ENCODE measurements at places on chromosomes 3 and 15.

GRCh38 chr3:60854791-60855190, 396.5 kb downstream of the FHIT start:
- no peak for DNase-seq

GRCh38 chr3:147406028-147406931, at the start of gene ZIC4:
Gene ZIC4, minus strand, starts transcription at chr3:147406543. Its CDS starts 3,746 bp downstream, at chr3:147402797.
- DNase-seq, result no peak

DNA sequence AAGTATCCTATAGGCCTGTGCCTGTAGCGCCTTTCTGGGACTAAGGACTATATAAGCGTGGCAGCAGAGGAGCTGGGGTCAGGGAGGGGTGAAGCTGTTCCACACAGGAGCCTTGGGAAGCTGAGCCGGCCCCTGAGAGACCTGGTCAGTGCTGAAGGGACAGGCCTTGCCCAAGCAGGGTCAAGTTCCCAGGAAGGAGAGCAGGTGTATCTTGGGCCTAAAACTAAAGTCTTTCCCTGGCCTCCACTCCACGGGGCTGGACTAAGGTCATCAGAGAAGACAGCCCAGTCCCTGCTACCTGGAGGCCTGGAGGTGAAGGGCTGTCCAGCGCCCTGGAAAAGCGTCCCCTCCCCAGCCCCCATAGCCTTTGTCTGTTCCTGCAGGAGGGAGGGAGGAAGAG, 23.9 kb upstream of the NR2C2 start:
- DNase-seq, result no peak

- DNase-seq, result no peak
Observed at GRCh38 chr3:99172736-99173657, 271.5 kb upstream of the DCBLD2 start.

DNA sequence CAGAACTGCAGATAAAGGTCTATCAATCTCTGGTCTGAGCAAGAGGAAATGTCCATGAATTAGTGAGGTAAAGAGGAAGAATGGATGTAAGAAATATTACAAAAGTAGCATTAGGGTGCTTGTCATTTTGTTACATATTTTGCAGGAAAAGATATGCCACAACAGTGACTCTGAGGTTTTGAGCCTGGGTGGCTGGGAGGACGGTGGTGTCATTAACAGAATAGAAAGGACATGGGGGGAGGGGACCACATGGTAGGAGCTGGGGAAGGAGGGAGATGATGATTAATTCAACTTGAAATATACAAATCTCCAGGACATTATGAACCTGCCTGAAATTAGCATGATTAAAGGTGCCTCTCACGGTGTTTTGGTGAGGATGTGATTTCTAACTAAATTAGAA, 245.5 kb upstream of the MDFIC2 start:
- no peak for DNase-seq

- DNase-seq, result no peak
Observed at GRCh38 chr3:8990266-8991215, 27.3 kb upstream of the RAD18 start.

- DNase-seq, result no peak
Observed at GRCh38 chr15:90809536-90809935, 58.9 kb upstream of the FURIN start.

- DNase-seq, result no peak
Observed at GRCh38 chr15:64622410-64623260, 152.8 kb downstream of the RBPMS2 start.

All from activated naive CD8-positive, alpha-beta T cell treated with anti-CD3 and anti-CD28 coated beads, Interleukin-2, amount 50 U/mL, for 16 hours (primary cell).